ENCODE measurements at places on chromosomes 3 and 15. TPM values are rescaled to one million over a fixed set of nuclear protein-coding genes. Genes with fewer than 3 reads are reported as not detected.

SERINC4 gene
- total RNA-seq = not detected

ASB14 gene
- total RNA-seq = 0.05 TPM

INO80 gene
- 32.9 TPM for total RNA-seq

CLK3 gene
- 54.3 TPM for total RNA-seq

ANKRD63 gene
- total RNA-seq = not detected

IFT57 gene
- total RNA-seq = 54.3 TPM

SLCO2A1 gene
- total RNA-seq = not detected

WNT7A gene
- total RNA-seq = not detected

LDHAL6B gene
- not detected for total RNA-seq

SYNM gene
- 48.4 TPM for total RNA-seq

Data from smooth muscle cell of the umbilical artery (primary cell).